ENCODE measurements at places on chromosomes 4 and X. TPM values are rescaled to one million over a fixed set of nuclear protein-coding genes. Genes with fewer than 3 reads are reported as not detected.

Gene FHL1
- total RNA-seq, result 268 TPM

Gene PDLIM3
- 62.4 TPM for total RNA-seq

Gene CT45A3
- total RNA-seq, result not detected

Gene USP17L10
- total RNA-seq, result not detected

Gene ADGRL3
- 0.56 TPM for total RNA-seq

Gene AIMP1
- total RNA-seq, result 17.7 TPM

Gene RGN
- total RNA-seq, result 4.7 TPM

Gene ARL9
- total RNA-seq, result 0.07 TPM

Gene MAB21L2
- 4.6 TPM for total RNA-seq

Gene PROM1
- total RNA-seq, result 0.13 TPM

Gene TMEM144
- 4.9 TPM for total RNA-seq

Gene IKBKG
- 12.3 TPM for total RNA-seq

Gene CYBB
- total RNA-seq, result not detected

Gene RAI2
- 2.0 TPM for total RNA-seq

Gene SHROOM4
- total RNA-seq, result 4.3 TPM

Gene USP26
- total RNA-seq, result not detected

Gene EMCN
- total RNA-seq, result 3.6 TPM

Gene UPF3B
- 1.5 TPM for total RNA-seq

Gene PPP1R3F
- 8.5 TPM for total RNA-seq

Gene POU3F4
- not detected for total RNA-seq

Gene HMX1
- not detected for total RNA-seq

Gene SPACA5
- not detected for total RNA-seq

Gene PAGE2B
- not detected for total RNA-seq

Gene MAGEA4
- total RNA-seq, result not detected

Gene SSX1
- not detected for total RNA-seq

Gene MAGEA1
- total RNA-seq, result not detected

Gene PSAPL1
- not detected for total RNA-seq

Gene MAGEA2B
- total RNA-seq, result not detected

Gene HSFX1
- total RNA-seq, result 1.7 TPM

Gene MAGEB2
- total RNA-seq, result not detected

Gene BANK1
- 0.30 TPM for total RNA-seq

Gene EDNRA
- total RNA-seq, result 9.3 TPM

Gene CTAG1A
- total RNA-seq, result not detected

Gene RHOH
- total RNA-seq, result not detected

Gene DCAF4L1
- 0.13 TPM for total RNA-seq

Gene CYTL1
- total RNA-seq, result 0.72 TPM

Gene CITED1
- not detected for total RNA-seq

Gene ZFP42
- not detected for total RNA-seq

Gene GPRASP1
- 4.6 TPM for total RNA-seq

Gene SRPX
- total RNA-seq, result 500 TPM

Gene CLCN5
- total RNA-seq, result 17.7 TPM

Gene MAGEC3
- total RNA-seq, result not detected

Gene CLIC2
- 0.78 TPM for total RNA-seq

Gene GRPR
- total RNA-seq, result not detected

Measured in smooth muscle cell of the pulmonary artery (primary cell).